Stimulated activated CD8-positive, alpha-beta memory T cell treated with anti-CD3 and anti-CD28 coated beads, Interleukin-4, amount 100 ng/mL, for 1 hour (primary cell): ENCODE measurements at places on chromosomes 7 and 10.

- DNase-seq, result no peak
These were observed 6.4 kb upstream of the ANXA11 start for GRCh38 chr10:80211786-80212185.

GRCh38 chr10:97388152-97388551 is 13.0 kb downstream of the RRP12 start:
- DNase-seq, result no peak

DNA sequence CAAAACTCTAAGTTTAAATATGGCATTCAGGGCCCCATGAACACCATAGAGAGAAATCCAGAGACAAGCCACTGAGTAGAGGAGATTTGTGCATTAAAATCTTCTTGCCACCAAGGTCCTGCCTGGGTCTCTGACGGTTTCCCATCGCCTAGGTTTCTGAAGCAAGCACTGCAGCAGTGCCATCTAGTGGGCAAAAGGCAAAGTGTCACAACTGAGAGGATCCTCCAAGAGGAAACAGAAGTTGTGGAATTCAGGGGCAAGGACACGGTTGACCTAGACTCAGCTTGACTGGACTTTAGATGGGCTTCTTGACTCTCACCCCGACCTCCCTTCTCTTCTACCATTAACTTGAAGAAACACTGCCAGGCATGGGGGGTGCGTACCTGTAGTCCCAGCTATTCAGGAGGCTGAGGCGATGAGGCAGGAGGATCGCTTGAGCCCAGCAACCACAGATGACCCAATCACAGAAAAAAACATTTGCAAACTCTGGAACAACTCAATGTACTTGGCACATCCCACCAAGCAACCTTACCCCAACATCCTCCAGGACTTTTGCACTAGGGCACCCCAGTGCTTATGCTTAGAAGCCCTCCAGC is 604.1 kb downstream of the GALNT17 start:
- no peak for DNase-seq

DNA sequence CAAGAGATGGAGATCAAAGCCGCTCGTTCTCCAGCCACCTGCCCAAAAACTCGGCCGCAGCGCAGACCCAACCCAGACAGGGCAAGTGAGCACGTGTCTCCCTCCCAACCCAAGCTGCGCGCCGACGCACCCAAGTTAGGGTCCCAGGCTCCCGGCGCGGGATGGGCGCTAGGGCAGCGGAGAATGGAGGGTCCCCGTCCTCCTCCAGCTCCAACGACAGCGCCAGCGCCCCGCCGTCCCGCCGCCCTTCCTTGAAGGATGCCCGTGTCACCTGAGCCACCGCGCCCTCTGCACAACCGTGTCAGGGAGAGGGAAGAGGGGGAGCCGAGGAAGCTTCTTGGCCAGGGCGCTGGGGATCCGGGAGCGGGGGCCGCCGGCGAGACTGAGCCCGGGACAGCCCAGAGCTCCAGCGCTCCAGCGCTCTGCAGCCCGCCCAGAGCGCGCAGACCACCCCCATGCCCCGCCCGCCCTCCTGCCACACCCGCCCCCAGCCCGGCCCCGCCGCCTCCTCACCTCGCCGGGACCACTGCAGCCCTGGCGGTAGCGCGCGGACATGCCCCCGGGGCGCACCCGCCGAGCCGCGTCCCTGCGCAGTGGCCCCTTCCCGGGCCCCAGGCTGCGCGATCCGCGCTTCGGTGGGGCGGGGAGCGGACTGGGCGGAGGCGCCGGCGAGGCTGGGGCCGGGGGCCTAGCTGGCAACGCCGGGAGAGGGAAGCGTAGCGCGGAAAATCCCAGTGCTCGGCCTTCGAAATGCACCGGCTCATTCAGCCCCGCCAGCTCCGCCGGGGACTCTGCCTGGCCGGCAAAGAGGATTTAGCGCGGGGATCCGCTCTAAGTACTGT is at the start of gene SLC16A12:
TSS of gene SLC16A12 (minus strand) at position 424 of the 842 bp plus-strand sequence. CDS start 73,016 bp downstream, outside the sequence.
- no peak for DNase-seq

DNA sequence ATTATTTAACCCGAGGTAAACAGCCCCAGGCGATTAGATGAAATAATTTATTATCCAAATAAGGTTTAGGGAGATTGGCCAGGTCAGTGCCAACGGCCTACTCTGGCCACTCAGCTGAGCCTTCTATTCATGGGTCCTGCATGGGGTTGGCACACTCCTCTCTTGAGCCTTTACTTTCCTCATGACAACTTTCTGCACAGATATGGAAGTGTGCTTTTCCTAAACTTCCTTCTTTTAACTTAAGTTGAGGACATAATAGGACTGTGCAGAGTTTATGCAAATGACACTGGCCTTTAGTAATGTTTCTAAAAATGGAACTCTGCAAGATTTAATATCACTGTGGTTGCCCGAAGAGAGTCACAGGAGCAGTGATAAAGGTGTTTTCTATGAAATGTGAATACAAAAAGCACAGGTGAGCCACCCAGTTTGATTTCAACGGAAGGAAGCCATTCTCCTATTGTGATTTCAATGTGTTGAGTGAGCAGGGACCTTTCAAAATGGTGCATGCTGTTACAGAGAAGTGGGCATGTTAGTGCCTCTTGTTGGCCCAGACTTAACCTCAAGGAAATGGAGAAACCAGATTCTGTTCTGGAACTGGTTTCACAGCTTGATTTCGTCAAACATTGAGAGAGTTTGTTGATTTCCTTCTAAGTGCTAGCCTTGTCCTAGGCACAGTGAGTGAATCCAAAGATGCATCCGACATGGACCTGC is 55.7 kb downstream of the LYZL2 start:
- DNase-seq, result no peak
